ENCODE measurements at places on chromosomes 12 and 14.

GRCh38 chr14:91708795-91709194 is 23.1 kb downstream of the CATSPERB start:
- DNase-seq: no peak

GRCh38 chr12:55938826-55939501 is 8.0 kb downstream of the DGKA start:
- DNase-seq: no peak

- DNase-seq: no peak
These were observed 323.3 kb downstream of the CCER1 start for GRCh38 chr12:90631591-90632212.

- no peak for DNase-seq
These were observed 46.8 kb downstream of the TMEM117 start for GRCh38 chr12:43882578-43883178.

GRCh38 chr12:123070267-123071081 is 80.4 kb downstream of the PITPNM2 start:
- DNase-seq: no peak

DNA sequence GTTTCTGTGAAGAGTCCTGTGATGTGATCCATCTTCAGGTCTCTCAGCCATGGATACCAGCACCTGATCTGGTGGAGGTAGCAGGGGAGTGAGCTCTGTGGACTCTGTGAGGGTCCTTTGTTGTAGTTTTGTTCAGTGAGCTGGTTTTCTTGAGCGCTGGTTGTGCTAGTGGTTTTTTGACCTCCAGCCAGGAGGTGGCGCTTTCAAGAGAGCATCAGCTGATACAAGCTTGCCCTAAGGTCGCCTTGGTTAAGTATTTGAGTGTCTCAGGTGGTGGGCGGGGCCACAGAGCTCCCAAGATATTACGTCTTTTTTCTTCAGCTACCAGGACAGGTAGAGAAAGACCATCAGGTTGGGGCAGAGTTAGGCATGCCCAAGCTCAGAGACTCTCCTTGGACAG is 139.7 kb downstream of the TTLL5 start:
- DNase-seq: no peak

DNA sequence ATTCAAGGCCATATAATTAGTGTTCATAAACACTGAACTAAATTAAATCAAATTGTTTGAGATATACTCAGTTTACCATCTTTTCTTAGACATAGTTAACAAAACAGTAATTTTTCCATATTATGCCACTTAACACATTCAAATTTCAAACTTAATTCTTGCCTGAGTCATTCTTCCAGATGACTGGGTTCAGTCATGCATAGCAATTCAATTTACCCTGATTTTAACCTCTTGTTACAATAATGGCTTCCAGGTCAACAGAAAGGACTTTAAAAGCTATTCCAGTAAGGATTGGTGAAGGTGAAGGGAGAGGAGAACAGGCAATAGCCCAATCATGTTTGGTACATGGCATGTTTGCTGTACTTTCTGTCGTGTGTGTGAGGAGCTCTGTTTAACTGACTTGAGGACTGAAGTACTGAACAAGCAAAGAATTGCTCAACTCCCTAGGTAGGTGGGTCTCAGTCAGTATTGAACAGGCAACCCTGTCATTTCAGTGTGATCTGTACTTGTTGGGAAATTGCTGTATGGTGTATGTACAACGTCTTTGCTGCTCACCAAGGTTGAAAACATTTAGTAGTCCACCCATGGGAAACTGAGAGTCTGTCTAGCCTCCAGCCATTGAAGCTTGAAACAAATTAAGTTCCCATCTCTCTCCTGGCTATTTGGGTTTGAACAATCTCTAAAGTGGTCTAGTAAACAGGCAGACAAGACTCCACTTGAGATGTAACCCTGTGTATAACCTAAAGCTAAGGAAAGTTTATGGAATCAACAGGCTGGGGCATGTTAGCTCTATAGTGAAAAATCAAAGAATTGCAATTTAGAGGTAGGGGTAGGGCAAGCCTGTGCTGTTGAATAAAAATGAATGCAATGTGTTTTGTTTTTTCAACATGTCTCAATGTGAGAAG is 327.2 kb downstream of the BTG1 start:
- DNase-seq: no peak

DNA sequence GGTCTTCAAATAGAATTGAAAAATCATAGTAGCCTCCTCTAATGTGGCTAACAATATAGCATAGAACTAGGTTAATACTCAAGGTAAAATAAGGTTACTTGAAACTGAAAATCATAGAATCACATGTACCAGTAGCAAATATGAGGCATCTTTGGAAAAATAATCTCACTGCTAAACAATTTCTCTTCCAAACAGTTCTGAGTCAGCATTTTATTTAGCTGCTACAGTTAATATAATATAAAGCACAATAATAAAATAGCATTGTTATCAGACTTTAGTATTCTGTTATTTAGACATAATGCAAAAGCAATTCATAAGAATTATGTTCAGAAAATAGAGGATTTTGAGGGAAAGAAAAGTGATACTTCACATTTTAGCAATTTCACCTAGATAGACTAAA is 35.0 kb downstream of the ERO1A start:
- DNase-seq: no peak

DNA sequence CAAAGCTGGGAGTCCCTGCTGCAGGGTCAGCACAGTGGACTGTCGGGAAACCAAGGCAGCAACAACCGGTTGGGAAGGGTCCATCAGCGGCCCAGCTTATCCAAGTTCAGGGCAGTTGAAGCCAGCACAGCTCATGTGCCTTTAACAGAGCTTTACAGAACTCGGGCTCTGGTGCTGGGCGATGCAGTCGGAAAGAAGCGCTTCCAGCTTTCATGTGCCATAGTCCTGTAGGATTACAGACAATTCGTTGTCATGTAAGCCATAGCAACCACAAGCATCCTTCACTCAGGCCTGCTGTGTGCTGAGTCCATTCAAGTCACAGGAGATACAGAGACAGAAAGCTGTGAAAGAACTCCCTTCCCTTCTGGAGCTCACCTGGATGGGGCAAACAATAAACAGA is 3.5 kb upstream of the FAM181A start:
- no peak for DNase-seq

Data from stimulated activated CD4-positive, alpha-beta T cell treated with anti-CD3 and anti-CD28 coated beads, TNF-alpha, amount 100 ng/mL, for 1 hour (primary cell).